ENCODE measurements at places on chromosomes 7 and 10.

GRCh38 chr7:3399858-3400257, 98.8 kb downstream of the SDK1 start:
- no peak for DNase-seq

GRCh38 chr7:11196143-11196542, 222.5 kb downstream of the PHF14 start:
- DNase-seq: no peak

- DNase-seq: no peak
These were observed 66.0 kb upstream of the DUSP5 start for GRCh38 chr10:110431659-110432058.

- DNase-seq: no peak
These were observed 43.5 kb downstream of the VTI1A start for GRCh38 chr10:112490545-112490944.

DNA sequence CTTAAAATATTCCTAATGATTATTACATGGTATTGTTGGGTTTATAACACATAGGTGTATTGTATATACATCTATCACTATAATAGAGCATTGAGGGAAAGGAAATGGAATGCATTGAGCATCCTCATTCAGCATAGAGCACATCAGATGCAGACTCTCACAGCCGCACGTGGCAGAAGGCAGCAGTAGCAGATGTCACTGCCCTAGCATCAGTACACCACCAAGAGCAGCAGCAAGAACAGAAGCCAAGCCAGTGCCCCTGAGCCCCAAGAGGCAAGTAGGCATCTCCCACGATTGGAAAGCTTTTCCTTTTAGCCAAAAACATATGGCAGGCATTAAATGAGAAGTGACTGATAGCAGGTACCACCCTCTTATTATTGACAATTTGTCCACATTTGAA, 510.0 kb downstream of the TNS3 start:
- DNase-seq: no peak

Measured in activated CD4-positive, alpha-beta T cell treated with anti-CD3 and anti-CD28 coated beads, Interleukin-2, amount 50 U/mL, for 4 hours (primary cell).